ENCODE measurements at places on chromosomes 12 and 14.

DNA sequence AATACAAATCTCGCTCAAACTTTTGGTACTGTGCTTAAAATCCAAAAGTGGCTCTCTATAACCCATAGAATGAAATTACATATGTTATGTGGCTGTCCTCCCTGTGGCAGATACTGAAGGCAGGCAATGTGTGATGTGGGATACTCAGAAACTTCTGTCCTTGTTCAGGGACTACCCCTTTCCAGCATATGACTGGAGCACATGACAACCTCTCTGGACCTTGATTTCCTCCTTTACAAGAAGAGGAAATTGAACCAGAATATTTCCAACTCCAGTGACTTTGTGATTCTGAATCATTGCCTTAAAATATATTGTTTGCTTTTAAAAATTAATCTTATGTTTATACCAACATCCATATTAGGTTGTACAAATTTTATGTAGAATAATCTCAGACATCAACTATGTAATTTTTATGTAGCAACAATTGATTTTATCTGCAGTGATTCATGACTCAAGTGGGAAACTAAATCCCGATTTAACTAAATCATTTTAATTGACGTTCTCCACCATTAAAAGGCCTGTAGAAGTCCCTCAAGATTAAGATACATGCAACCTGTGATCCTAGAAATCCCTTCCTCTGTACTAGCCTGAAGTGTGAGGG is 162.4 kb downstream of the AKAP6 start:
- no peaks in the 10 kb centered on the region for H3K4me1 ChIP-seq
- DNase-seq: no peak
- H3K27ac ChIP-seq: no peak overlapping the region
- no peaks in the 10 kb centered on the region for H3K36me3 ChIP-seq
- H3K4me3 ChIP-seq: no peak overlapping the region
- no peaks in the 10 kb centered on the region for H3K27me3 ChIP-seq

DNA sequence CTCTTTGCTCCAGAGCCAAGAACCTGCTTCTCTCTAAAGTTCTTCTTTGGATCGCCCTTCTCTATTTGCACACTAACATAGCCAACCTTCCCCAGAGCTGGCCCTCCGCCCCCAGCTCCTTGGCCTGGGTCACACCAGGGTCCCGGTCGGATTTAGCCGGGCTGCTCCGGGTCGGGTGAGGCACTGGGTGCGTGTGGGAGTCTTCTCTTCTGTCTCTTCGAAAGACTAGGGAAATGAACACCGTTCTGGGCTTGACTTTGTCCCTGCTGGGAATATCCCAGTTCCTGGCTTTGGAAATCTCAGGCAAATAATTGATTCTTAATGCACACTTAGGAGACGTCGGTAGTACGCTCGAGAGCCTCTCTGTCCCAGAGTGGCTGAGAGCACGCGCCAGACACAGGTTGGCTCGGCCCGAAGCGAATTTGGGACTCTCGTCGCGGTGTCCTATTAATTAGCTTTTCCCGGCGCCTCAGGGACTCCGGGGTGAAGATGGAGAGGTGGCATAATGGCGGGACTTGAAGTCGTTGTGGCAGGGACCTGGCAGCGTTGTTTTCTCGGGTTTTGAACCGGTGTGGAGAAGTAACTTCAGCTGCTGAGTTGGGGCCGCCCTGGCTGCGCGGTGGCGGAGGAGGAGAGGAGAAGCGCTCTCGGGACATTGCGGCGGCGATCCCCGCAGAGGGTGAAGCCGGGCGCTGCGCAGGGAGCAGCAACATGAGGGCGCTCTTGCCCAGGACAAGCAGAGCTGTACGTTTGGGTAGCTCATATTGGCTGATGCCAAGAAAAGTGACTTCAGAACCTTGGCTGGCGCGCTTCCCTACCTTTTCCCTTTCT is 7.5 kb downstream of the FOXG1 start:
- H3K36me3 ChIP-seq: peaks cover 3% of the 10 kb centered on the region
- peaks cover 100% of the 10 kb centered on the region for H3K27me3 ChIP-seq

- no peak overlapping the region for H3K4me3 ChIP-seq
- no peaks in the 10 kb centered on the region for H3K27me3 ChIP-seq
- DNase-seq: no peak
- H3K4me1 ChIP-seq: no peaks in the 10 kb centered on the region
- no peaks in the 10 kb centered on the region for H3K36me3 ChIP-seq
- no peak overlapping the region for H3K27ac ChIP-seq
Measured at GRCh38 chr12:90871726-90872096, 83.3 kb downstream of the CCER1 start.

DNA sequence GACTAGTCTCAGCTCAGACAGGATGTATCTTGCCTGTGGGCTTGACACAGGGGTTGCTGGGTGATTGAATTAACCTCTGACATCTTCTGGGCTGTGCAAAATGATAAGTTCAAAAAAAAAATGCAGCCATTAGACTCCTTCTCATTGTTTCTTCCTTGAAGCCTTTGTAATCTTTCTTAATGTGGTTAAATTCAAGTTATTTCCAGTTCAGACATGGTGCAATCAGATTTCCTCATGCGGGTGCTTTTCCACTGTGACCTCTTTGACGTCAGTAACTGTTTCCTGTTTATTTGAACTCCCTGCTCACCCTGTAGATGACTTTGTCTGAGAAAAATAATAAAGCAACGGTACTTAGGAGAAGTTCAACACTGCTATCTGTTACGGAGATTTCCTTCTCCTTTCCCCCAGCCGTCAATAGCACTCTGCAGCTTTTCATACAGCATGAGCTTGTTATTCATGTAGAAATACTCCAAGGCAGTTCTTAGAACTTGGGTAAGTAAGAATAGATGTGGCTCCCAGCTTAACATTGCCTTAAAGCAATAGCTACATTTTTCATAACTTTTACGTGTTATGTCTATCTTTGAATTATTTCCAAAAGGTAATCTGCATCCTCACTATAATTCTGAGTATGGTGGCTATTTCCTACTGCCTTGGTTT is 155.5 kb downstream of the PRKCH start:
- H3K27ac ChIP-seq: peak overlapping the region; percentile 3
- DNase-seq: no peak
- no peak overlapping the region for H3K4me3 ChIP-seq
- peaks cover 33% of the 10 kb centered on the region for H3K4me1 ChIP-seq
- H3K27me3 ChIP-seq: peaks cover 26% of the 10 kb centered on the region
- H3K36me3 ChIP-seq: no peaks in the 10 kb centered on the region

- no peak overlapping the region for H3K27ac ChIP-seq
- H3K36me3 ChIP-seq: no peaks in the 10 kb centered on the region
- no peak overlapping the region for H3K4me3 ChIP-seq
- no peak for DNase-seq
Measured at GRCh38 chr14:61406198-61406597, 84.8 kb downstream of the PRKCH start.

DNA sequence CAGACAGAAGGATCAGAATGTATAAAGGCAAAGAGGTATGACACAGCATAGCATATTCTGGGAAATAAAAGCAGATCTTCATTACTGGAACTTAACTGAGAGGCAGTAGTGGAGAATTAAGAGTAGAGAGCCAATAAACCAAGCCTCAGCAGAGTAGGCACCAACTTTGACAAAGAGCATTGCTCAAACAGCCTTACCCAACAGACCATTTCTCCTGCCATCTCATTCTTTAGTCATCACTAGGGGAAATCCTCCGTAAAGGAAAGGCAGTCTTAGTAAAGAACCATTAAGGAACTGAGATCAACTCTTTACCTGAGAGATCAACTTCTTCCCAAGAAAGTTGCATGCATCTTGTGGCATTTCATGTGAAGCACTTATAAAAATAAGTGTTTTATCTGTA is 36.6 kb downstream of the SENP1 start:
- H3K4me3 ChIP-seq: no peak overlapping the region
- H3K4me1 ChIP-seq: no peaks in the 10 kb centered on the region
- no peak overlapping the region for H3K27ac ChIP-seq
- no peak for DNase-seq

GRCh38 chr14:38547961-38548490 is 292.1 kb upstream of the CLEC14A start:
- DNase-seq: no peak
- no peaks in the 10 kb centered on the region for H3K36me3 ChIP-seq
- H3K27ac ChIP-seq: no peak overlapping the region
- H3K4me1 ChIP-seq: peaks cover 20% of the 10 kb centered on the region
- no peak overlapping the region for H3K4me3 ChIP-seq
- no peaks in the 10 kb centered on the region for H3K27me3 ChIP-seq

GRCh38 chr14:96229315-96229714 is 24.7 kb downstream of the BDKRB2 start:
- H3K36me3 ChIP-seq: no peaks in the 10 kb centered on the region
- no peak overlapping the region for H3K27ac ChIP-seq
- peaks cover 4% of the 10 kb centered on the region for H3K4me1 ChIP-seq
- H3K4me3 ChIP-seq: no peak overlapping the region
- no peak for DNase-seq
- no peaks in the 10 kb centered on the region for H3K27me3 ChIP-seq

GRCh38 chr12:50314636-50315312 is 31.5 kb upstream of the LIMA1 start:
- no peaks in the 10 kb centered on the region for H3K4me1 ChIP-seq
- no peaks in the 10 kb centered on the region for H3K36me3 ChIP-seq
- DNase-seq: peak; percentile 8
- no peak overlapping the region for H3K4me3 ChIP-seq

- peaks cover 6% of the 10 kb centered on the region for H3K36me3 ChIP-seq
- H3K4me3 ChIP-seq: no peak overlapping the region
- no peak for DNase-seq
- peak overlapping the region; percentile 95 for H3K27ac ChIP-seq
- H3K27me3 ChIP-seq: peaks cover 5% of the 10 kb centered on the region
Measured at GRCh38 chr14:22843123-22843925, 6.9 kb downstream of the MMP14 start.

DNA sequence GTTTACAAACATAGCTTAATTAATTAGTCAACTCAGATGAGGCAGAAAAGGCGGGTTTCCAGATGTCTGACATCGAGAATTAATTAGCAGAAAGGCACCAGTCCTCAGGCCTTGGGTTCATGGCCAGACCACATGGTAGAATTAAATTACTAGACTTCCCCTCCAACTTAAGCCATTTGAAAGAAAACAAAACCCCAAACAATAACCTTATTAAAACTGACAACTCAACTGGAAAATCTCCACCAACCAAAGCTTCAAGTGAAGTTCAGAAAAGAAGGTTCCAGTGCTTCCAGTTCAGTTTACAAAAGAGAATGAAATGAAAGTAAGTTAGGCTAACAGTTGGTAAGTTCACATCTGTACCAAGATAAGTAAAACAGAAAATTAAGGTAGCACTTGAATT is 349.5 kb downstream of the GRIN2B start:
- no peaks in the 10 kb centered on the region for H3K27me3 ChIP-seq
- H3K27ac ChIP-seq: no peak overlapping the region
- H3K36me3 ChIP-seq: no peaks in the 10 kb centered on the region
- H3K4me3 ChIP-seq: no peak overlapping the region

DNA sequence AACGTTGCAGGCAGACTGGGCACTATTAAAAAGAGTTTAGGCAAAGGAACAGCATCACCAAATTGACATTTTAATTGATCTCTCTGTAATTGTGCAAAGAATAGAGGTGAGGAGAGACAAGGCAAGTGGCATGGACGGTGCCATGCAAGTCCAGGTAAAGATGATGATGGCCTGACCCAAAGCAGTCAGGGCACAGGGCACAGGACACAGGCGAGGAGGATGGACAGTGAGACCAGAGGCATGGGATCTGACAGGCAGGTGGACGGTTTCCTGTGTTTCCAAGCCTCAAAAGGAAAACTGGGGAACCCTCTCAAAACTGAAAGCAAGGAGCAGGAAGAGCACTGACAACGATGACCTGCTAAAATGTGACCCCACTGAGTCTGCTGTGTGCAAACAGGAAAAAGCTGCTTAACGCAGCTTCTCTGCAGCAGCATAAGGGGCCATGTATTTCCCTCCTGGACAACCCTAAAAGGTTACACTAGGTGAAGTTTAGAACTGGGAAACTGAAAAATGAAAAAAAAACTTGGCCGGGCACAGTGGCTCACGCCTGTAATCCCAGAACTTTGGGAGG is 50.9 kb downstream of the CLIP1 start:
- H3K27me3 ChIP-seq: no peaks in the 10 kb centered on the region
- no peak overlapping the region for H3K4me3 ChIP-seq
- H3K36me3 ChIP-seq: peaks cover 10% of the 10 kb centered on the region
- peaks cover 16% of the 10 kb centered on the region for H3K4me1 ChIP-seq

GRCh38 chr12:73833746-73834145 is 703.9 kb upstream of the ATXN7L3B start:
- no peak for DNase-seq
- H3K4me3 ChIP-seq: no peak overlapping the region
- H3K27me3 ChIP-seq: no peaks in the 10 kb centered on the region
- H3K36me3 ChIP-seq: no peaks in the 10 kb centered on the region

- no peak for DNase-seq
- H3K4me1 ChIP-seq: no peaks in the 10 kb centered on the region
- H3K36me3 ChIP-seq: no peaks in the 10 kb centered on the region
- H3K27me3 ChIP-seq: peaks cover 4% of the 10 kb centered on the region
- H3K4me3 ChIP-seq: no peak overlapping the region
- H3K27ac ChIP-seq: no peak overlapping the region
Measured at GRCh38 chr12:120936197-120936596, 32.0 kb upstream of the SPPL3 start.

DNA sequence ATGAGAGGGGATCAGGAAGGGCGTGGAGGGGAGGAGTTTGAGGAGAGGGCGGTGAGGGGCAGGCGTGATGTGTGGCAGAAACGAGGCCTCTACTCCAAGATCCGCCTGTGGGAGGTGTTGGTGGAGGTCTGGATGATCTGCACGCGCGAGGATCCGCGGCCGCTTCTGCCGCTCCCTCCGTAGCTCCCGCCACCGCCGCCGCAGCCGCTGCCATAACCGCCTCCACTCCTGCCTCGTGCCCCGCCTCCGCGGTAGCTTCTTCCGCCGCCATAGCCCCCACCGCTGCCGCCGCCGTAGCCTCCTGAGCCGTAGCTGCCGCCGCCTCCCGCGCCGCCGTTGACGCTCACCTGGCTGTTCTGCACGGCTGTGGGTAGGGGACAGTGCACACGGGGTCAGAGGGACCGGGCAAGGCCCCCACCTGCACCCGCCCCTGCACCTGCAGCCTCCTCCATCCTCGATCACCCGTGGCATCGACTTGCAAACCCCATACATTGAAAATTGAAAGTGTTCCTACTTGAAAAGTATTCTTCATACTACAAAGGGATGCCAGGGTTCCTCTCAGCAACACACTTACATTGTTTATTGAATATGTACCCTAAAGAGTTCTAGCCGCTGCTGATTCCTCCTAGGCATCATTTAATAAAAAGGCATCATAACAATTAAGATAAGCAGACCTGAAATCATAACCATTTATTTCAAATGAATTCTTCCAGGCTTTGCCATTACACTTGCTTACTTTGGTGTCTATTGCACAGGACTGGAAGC is 11.1 kb upstream of the KRT1 start:
- peak overlapping the region; percentile 78 for H3K4me3 ChIP-seq
- H3K4me1 ChIP-seq: peaks cover 13% of the 10 kb centered on the region
- H3K27me3 ChIP-seq: peaks cover 82% of the 10 kb centered on the region
- no peak overlapping the region for H3K27ac ChIP-seq
- no peaks in the 10 kb centered on the region for H3K36me3 ChIP-seq

DNA sequence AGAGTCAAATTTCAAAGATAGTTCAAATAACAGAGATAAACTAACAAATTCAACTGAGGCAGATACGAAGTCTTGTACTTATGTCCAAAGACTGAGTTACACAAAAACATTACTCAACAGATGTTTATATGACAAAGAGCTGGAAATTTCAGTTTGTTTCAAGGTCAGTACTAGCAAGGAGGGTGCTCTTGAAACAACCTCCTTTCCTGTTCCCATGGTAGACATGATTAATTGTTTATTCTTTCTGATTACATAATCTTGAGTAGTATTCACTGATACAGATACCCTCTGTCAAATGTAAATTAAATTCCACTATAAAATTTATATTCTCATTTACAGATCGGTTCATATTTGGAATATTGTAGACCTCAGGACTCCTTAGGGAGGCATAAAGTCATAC is 23.4 kb downstream of the TSPAN8 start:
- no peak for DNase-seq
- H3K4me1 ChIP-seq: no peaks in the 10 kb centered on the region
- H3K36me3 ChIP-seq: no peaks in the 10 kb centered on the region
- H3K27me3 ChIP-seq: peaks cover 2% of the 10 kb centered on the region
- H3K27ac ChIP-seq: no peak overlapping the region
